ENCODE measurements at places on chromosomes 12 and 14. TPM values are rescaled to one million over a fixed set of nuclear protein-coding genes. Genes with fewer than 3 reads are reported as not detected.
A peak's percentile ranks its signal among the peaks of the same experiment; 100 is the strongest.

The RPL41 gene
- 5,858 TPM for total RNA-seq

The OLR1 gene
- total RNA-seq = not detected

The MYF6 gene
- total RNA-seq = not detected

The AQP2 gene
- not detected for total RNA-seq

DNA sequence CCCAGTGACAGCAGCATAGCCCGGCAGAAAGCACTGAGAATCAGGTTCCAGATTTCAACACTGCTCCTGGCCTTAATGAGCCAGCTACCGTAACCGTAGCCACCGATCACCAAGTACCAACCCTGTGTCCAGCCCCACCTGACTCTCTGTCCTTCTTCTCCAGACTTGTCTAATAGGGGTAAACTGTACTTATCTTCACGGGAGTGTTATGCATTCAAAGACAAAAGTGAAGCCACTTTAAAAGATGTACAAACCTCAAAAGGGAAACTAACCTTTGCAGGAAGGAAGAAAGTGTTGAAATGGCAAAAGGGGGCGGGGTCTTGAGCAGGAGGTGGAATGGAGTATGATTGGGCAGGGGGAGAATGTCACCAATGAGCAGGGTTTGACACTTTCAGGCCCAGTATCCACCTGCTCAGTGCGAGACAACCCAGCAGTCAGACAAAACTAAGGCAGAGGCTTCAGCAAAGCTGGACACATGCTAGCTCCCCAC lies 226.1 kb downstream of the CHST11 start:
- no peak for DNase-seq

DNA sequence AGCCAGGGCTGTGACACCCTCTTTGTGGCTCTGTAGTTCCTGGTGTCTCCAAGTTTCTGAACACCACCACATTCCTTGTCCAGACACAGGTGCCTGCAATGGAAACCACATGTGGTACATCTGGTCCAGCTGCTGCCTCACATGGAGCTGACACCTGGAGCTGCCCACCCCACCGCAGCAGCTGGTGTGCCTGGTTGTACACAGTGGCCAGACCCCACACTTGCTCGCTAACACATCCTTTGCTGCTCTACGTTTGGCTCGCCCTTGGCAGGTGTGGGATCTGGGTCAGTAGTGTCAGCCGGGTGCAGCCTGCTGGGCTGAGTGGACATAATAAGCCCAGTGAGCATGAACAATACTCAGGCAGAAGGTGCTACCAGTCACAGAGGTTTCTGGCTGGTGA lies 198.9 kb downstream of the ADGRD1 start:
- DNase-seq = no peak

DNA sequence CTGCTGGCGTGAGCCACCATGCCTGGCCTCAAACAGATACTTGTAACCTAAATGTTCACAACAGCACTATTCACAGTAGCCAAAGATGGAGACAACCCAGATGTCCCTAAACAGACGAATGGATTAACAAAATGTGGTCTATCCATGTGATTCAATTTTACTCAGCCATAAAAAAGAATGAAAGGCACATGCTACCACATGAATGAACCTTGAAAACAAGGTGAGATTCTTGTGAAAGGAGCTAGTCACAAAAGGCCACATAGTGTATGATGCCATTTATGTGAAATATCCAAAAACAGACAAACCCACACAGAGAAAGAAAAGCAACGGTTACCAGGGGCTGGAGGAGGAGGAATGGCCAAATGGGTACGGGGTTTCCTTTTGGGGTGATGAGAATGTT lies 19.6 kb upstream of the P2RX7 start:
- peak; percentile 58 for DNase-seq

- DNase-seq = no peak
Observed at GRCh38 chr14:105325716-105326567, 11.4 kb downstream of the PACS2 start.

- DNase-seq = no peak
Observed at GRCh38 chr14:63692310-63693020, 35.4 kb downstream of the SGPP1 start.

DNA sequence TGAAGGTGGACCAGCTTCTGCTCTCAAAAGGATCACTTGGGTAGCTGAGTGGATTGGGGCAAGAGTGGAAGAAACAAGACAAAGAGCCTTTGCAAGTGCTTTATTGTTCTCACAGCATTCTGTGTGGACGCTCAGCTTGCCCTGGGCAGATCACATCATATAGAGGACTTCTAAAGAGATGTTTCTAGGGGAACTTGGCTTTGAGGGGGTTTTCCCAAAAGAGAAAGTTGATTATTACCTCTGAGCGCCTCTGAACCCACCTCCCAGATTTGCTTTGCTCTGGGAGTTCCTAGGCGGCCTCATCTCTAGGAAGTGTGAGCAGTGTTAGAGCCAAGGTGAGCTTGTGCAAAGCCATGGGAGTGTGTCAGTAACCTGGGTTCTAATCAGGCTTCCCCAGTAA lies 81.7 kb downstream of the RIN3 start:
- DNase-seq = no peak

- DNase-seq = no peak
Observed at GRCh38 chr14:35754671-35755070, 54.4 kb downstream of the RALGAPA1 start.

DNA sequence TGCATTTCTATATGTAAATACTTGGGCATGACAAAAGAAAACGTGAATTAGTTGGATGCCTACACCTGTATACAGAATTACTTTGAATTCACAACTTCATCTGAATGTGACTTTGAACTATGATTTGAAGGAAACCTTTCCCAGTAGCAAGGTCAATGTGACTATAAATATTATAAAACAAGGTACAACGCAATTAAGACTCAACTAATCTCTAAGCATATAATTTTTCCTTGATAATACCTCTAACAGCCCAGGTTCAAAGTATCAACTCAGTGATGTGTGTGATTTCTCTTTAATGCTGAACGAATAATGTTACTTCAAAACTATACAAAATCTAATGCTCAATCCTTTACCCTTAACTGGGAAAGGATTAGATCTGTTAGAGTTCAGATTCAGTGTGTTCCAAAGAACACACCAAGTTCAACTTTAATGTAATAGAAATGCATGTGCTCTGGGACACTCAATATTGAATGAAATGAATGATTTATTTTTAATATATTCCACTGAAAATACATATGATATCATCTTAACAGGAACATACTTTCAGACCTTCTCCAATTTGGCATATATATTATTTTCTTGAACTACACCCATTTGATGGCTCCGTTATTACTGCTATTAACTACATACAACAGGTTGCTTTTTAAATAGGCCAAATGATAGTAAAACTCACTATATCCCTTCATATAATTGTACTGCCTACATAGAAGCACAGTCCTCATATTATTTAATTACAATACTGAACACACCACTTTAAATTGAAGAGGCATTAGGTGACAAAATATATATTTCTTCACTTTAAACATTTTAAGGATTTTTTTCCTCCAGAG lies 40.1 kb upstream of the MTERF2 start:
- DNase-seq = no peak

DNA sequence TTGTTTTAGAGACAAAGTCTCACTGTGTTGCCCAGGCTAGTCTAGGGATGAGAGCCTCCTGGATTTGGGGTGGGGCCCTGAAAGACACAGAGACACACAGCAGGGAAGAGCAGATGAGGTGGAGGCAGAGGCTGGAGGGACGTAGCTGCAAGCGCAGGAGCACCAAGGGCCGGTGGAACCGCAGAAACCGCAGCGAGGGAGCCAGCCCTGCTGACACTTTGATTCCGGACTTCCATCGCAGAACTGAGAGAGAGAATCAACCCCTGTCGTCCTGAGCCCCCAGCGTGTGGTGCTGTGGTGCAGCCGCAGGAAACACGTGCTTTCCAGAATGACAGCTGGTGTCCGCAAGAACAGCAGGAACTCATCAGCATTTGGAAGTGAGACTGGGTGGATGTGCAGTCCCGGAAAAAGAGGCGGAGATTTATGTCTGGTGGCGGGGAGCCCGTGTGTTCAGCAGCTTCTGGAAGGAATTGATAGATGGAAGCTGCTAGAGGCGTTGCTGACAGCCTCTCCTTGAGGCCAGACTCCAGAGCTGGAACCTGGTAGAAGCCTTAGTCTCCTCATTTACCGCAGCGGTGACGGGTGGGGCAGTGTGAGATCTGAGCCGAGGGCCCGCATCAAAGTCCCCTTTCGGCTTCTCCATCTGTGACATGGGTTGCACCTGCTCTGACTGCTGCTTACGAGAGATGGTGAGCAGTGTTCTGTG lies 21.9 kb upstream of the KLC1 start:
- DNase-seq = peak; percentile 86

DNA sequence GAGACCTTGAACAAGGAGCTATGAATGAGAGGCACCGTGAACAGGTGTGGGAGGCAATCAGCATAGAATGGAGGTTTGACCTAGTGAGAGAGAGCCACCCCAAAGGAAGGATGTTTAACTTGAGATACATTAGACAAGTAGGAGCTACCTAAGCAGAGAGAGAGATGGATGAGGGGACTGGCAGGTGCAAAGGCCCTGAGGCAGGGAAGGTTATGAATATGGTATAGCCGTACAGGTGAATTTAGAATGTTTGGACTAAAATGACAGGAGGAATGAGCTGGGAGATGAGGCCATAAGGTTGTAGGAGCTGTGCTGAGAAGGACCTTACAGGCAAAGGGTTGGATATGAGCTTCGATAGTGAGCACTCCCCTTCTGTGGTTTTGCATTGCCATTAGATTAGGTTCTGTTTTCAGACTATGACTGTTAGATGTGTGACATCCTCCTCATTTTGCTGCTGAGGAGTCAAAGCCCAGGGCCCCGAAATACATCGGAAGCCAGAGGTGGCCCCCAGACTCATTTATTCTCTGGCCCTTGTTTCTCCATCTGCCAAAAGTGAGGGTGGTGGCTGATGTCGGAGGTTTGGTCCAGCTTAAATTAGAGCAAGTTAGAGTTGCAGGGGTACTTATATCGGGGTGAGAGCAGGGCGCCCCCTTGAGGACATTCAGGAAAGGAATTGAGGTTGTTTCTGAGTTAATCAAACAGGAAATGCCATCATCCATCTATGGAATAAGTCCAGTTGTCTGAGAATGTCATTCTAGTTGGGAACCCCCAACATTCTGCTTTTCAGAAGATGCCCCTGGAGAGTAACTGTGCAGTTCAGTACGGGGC lies 29.4 kb downstream of the SLC24A4 start:
- DNase-seq = peak; percentile 66

Measured in SK-MEL-5 (cell line).